ENCODE measurements at places on chromosomes 6 and 20.

DNA sequence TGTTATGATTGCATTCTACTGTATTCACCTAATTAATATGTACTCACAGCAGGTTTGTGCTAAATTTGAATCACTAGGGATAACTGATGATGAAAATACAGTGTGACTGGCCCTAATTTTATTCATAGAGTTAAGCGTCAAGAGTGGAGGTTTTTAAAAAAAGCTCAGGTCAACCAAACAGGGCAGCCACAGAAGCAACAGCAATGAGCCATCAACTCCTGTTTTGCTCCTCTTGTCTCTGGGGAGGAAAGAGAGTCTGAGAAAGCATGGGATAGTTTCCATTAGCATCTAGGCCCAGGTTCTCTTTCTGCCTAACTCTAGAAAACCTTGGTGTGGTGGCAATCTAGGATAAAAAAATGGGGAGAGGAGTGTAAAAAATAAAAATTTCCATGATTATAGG, 122.1 kb downstream of the OGFRL1 start:
- no peak for DNase-seq

DNA sequence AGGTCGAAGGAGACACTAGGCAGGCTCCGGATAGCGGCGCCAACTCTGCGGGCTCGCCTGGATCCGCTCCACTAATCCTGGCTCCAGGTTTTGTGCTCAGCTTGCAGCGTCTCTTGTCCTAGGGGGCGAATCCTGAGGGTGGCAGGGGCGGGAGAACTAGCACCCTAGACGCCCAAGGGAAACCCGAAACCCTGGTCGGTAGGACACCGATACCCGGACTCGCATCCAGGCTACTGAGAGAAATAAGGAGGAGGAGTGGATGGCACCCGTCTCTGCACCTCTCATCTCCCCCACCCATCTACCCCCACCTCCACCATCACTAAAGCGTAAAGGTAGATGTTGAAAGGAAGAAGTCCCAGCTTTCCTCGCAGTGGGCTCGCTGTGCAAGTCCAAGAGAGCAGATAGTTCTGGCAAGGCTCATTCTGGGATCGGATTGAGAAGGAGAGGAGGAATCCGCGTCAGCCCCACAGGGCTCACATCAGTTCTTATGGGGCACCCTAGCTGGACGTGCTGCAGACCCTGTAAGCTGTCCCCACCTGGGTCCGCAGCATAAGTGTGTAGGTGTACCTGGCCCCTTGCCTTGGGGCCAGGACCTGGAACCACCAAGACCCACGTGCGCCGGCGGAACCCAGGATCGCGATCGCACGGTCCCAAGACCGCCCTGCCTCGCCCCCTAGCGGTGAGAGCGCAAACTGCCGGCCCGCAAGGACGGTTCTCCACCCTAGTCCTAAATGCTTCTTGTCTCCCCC, 6.9 kb downstream of the SLC32A1 start:
- peak; percentile 82 for DNase-seq

- no peak for DNase-seq
These were observed 74.6 kb upstream of the RREB1 start for GRCh38 chr6:7033202-7033601.

DNA sequence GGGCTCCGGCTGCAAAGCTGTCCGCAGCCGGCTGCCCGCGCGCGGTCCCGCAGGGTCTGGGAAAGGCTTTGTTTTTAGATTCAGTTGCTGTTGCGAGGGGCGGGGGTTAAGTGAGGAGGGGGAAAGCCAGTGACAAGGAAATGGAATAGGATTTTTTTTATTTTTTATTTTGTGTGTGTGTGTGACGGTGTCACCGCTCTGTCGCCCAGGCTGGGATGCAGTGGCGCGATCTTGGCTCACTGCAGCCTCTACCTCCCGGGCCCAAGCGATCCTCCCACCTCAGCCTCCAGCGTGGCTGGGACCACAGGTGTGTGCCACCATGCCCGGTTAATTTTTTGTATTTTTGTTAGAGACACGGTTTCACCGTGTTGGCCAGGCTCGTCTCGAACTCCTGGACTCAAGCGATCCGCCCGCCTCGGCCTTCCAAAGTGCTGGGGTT, 615 bp upstream of the UBE2J1 start:
- no peak for DNase-seq

DNA sequence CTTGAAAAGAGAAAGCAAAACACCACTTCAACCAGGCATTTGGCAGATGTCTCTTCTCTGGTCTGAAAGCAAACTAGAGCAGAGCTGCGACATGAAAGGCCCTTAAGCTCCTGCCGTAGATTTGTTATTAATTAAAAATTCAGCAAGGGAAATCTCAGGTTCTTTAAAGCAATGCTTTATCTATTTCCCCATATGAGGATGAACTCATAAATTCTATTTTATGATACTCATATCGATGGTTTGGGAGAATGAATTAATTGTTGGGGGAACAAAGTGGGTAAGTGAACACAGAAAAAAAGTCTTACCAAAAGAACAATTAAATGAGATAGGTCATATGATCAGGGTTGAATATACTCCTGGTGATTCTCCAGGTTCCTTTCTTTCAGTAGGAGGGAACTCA, 464.7 kb upstream of the SLC35B3 start:
- no peak for DNase-seq

DNA sequence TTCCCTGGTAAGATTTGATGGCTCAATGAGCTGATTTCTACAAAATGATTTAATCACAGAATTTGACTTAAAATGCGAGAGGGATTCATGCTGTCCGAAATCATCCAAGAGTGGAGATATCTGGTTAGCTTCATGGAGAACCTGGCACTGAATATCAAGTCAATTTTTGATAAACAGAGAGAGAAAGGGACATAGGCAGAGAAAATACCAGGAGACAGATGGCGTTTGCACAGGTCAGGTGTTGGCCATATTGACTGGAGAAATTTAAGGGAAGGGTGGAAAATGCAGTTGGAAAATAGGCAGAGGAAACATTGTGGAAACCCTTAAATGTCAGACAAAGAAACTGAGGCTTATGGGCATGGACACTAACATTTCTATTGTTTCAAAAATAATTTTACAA, 47.0 kb downstream of the BCAS1 start:
- DNase-seq = no peak

DNA sequence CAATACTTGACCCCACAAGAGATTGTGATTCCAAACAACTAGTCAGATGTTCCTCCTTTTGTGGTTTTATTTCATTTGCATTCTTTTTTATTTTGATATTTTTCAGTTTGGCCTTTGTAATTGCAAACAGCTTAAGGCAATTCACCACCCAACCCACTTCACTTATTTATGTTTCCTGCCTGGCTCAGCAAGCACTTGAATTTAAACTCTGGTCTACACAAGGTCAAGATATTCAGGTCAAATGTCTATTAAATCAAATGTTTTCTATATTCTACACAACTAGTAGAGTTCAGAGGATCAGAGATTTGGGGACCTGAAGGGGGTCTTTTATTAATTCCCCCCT, 100.1 kb downstream of the SGK1 start:
- no peak for DNase-seq

GRCh38 chr20:47708953-47709833, 76.1 kb downstream of the SULF2 start:
- DNase-seq = no peak

DNA sequence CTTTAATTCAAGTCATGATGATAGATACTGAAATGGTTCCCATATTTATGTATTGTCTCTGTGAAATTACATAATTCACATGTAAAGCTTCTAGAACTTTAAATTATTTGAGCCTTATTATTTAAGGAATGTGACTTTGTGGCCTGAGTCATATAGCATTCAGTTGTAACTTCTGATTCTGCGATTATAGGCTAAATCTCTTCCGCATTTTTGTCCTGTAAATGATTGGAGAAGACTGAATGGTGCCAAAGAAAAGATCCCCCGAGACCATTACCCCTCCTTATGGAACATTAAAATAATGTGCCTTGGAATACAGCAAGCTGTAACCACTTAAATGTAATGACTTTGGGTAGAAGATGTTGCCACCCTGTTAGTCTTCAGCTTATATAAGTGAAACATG, 63.3 kb upstream of the MAP7 start:
- no peak for DNase-seq

DNA sequence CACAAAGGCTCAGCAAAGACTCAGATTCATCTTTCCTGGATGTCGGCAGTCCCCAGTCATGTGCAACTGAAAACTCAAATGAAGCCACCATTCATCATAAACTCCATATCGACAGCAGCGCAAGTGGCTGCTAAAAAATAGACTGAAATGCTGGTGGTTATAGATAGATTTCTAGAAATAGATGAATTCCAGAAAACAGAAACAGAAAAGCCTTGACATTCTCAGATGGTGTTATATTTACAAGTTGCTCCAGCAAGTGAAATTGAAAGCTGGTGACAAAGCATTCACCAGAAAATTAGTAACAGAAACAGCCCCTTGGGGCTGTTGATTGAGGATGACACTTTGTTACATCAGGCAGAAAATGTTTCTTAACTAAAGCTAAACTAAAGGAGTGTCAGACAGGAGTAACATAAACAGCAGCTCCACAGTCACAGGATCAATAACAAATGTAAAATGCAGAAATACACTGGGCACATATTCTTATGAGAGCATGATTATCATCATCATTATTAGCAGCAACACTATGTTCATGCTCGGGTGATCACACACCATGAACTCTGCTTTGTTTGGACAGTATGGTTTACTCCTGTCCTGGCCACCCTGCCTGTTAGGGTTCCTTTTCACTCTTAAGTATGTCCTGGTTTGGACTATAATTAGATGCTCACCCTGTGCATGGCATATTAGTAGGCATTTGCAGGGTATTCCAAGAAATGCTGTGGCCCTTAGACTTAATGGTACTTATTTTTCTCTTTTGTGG, 36.4 kb upstream of the SLC35F1 start:
- DNase-seq = no peak

GRCh38 chr20:5172903-5173463, 46.2 kb downstream of the CDS2 start:
- DNase-seq = no peak

GRCh38 chr6:110310861-110311446, 47.2 kb downstream of the METTL24 start:
- DNase-seq = no peak

GRCh38 chr6:37347177-37347576, 6.6 kb upstream of the RNF8 start:
- no peak for DNase-seq

DNA sequence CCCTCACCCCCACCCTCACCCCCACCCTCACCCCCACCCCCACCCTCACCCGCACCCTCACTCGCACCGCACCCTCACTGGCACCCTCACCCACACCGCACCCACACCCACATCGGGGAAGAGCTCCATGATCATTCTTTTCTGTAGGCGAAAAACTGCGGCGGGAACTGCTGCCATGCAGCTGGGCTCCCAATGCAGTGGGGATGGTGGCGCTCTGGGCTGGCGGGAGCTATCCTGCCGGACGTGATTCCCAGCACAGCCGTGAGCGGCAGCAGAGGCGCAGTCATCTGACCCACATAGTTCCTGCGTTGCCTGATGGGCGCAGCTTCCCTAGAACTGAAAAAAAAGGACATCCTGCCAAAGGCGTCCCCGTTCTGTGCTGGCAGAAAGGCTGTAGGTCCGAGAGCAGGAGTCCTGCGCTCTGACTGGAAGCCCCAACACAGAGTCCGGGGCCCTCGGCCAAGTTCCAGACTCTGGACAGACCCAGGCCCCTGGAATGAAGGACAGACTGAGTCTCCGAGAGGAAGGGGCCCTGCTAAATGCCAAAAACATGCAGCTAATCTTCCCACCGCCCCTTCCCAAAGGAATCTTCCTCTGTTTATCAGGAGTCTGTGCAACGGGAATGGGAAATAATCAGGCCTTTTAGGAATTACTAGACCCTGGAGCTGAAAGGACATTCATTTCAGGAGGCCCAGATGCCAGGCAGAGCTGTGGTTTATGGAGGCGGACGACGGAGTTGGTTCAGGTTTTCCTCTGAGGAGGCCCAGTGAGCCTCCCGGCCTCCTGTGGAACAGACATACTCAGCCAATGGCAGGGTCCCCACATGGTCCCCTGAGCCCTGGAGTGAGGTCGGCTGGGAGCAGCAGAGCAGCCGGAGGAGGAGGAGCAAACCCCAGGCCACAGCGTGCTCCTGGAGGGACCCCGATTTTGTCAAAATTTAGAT, 14.1 kb upstream of the TCFL5 start:
- DNase-seq = no peak

- no peak for DNase-seq
These were observed 65.1 kb upstream of the SRSF6 start for GRCh38 chr20:43392561-43392960.

DNA sequence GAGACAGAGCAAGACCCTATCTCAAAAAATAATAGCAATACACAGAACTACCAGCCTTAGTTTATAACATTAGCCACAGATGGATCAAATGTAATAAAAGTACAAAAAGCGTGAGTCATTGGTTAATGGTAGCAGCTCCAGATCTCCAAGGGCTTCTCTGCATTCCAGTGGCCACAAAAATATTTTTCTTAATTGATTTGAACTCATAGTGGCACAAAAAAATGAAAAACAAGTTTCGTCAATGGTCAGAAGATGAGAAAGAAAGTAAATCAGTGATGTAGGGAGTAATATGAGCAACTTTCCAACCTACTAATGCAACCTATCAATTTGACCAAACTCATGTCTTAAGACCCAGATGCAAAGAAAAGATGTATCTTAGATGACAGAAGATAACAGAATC, 79.6 kb downstream of the CEP57L1 start:
- no peak for DNase-seq

DNA sequence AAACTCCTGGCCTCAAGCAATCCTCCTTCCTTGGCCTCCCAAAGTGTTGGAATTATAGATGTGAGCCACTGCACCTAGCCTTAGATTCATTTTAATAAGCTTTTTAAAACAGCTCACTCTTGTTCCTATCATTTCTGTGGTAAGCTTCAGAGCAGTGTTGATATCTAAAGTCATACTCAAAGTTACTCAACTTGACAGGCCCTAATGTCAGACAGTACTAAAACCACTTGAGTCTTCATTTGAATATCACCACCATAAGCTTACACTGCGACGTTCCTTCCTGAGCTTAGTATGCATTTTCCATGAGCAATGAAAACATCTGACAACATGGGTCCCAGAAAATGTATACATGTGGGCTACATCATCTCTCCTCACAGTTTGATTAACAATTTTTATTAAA, 6.0 kb downstream of the FUCA2 start:
- no peak for DNase-seq

GRCh38 chr6:158711264-158711663, 61.4 kb downstream of the SYTL3 start:
- DNase-seq = no peak

GRCh38 chr20:51703400-51704287, 64.5 kb downstream of the ATP9A start:
- DNase-seq = no peak

DNA sequence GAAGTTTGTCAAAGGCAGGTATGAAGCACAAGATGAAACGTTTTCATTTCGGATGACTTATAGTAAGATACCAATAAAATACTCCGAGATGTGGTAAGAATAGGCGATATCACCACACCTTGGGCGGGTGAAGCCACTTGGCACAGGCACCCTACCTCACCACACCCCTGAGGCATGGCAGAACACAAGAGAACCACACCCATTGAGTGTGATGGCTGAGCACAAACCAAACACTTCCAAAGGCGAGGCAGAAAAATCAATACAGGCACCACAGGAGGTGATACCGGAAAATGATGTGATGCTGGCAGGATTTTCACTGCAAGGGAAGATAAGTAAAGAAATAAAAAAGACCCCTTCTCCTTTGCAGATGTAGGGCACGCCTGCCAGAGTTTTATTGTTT, 332.9 kb upstream of the PRDM1 start:
- no peak for DNase-seq

GRCh38 chr6:31299947-31300346, 28.1 kb upstream of the HLA-C start:
- DNase-seq = no peak

All from Jurkat, Clone E6-1 (cell line).